ENCODE measurements at places on chromosomes 3 and 15.

- peak; percentile 2 for DNase-seq
These were observed 154.6 kb downstream of the POLR2M start for GRCh38 chr15:57861034-57861638.

GRCh38 chr15:28933710-28934445 is 48.1 kb downstream of the APBA2 start:
- no peak for DNase-seq

DNA sequence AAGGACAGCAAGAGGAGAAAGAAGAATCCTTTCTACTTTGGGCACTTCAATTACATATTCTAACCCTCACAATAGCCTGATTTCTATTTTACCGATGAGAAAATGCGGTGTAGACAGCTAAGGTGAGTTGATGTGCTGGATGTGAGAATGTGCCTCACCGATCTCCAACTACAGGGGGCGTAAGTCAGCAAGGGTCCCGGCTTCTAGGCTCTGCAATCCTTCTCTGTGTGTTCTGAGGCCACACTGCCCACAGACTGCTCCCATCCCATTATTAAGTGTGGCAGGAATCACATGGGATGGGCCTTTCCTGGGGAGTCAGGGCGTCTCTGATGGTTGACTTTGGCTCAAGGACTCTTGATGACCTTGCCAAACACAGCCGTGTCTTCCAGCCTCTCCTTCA is 23.6 kb upstream of the RPL35A start:
- no peak for DNase-seq

DNA sequence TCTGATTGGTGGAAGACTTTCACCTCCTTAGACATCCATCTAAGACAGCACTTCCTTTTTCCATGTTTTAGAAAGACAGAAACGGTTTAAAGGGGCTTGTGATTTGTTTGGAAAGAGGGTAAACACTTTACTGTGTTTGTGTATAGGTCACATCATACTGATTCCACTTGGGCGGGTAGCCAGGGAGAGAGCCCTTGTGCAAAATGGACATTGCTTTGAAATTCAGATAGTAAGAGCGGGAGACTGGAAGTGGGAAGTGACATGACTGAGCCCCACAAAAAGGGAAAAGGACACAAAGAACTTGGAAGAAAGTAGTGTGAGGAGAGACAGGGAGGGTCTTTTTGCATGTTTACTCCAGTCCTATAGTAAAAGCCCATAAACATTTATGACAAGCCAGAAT is 195.6 kb upstream of the CNTN4 start:
- no peak for DNase-seq

DNA sequence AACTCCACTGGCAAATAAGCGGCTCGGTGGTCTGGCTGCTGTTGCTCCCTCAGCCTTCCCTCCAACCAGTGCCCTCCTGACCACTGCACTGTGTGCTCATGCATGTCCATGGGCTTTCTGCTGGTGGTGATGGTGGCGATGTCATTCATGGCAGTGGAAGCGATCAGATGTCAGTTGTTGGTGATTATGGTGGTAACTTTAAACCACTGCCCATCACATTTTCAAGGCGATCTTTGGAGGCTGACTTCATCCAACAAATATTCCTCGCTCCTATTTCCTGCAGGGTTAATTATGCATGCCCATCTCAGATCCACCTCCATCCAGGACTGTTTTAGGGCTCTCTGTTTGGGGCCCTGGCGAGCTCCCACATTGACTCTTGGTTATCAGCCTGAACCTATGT is 13.4 kb upstream of the HCN4 start:
- DNase-seq, result no peak

- no peak for DNase-seq
These were observed 123.9 kb downstream of the LRRK1 start for GRCh38 chr15:101043011-101043410.

DNA sequence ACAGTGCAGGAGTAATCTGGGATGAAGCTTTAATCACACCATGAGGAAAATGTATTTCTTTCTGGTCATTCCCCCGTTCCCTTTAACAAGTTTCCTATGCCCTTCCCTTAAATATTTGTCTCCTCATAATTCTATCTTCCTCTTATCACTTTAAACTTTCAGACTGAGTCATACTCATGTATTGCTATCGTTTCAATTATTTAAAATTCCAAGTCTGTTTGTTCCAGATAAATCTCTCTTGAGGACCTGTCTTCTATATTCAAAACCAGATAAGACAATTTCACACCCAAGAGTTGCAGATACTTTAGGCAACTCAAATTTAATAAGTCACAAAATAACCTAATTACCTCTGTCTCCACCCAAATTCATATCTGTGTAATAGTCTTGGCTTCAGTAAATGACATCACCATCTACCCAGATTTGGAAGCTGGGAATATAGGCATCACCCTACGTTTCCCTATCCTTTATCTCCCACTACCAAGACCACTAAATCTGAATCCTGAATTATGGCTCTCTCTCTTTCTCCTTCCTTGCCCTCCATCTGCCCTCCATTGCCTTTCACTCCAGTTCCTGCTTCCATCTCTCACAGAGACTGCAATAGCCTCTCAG is 220.1 kb downstream of the PYDC2 start:
- no peak for DNase-seq

DNA sequence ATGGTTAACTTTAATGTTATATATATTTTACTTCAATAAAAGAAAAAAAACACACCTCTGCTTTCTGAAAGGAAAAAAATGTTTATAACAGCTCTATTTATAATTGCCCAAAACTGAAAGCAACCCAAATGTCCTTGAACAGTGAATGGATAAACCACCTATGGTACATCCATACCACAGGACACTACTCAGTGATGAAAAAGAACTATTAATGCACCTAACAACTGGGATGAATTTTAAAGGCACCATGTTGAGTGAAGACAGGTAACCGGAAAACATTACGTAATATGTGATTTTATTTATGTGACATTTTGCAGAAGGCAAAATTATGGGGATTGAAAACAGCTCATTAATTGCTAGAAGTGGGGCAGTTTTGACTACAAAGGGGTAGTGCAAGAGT is 23.8 kb upstream of the FOXP1 start:
- no peak for DNase-seq

DNA sequence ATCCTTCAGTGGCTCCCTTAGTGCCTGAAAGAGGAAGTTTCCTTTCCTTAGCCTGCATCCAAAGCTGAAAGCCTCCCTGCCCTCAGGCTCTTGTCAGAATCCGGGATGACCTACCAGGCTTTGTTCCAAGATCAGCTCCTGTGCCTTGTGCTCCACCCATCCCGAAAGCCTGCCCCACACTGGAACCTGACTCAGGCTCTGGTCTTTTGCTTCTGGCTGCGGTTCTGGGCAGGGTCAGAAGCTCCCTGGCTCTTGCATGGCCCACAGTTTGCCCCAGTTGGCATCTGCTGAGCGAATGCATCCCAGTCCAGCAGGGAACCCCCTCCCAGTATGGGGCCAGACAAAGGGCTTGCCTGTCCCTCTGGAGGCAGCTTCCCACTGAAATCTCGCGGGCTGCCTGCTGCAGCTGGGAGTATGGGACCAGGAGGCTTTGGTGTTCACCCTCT is 25.9 kb upstream of the KIF23 start:
- DNase-seq, result no peak

- DNase-seq, result no peak
These were observed 27.8 kb upstream of the C15orf40 start for GRCh38 chr15:83039206-83039605.

- no peak for DNase-seq
These were observed 20.4 kb downstream of the TMOD2 start for GRCh38 chr15:51771773-51772172.

GRCh38 chr3:12938258-12938711 is 96.9 kb upstream of the RPL32 start:
- DNase-seq, result no peak
